ENCODE measurements at places on chromosomes 5 and 9.

GRCh38 chr5:173640156-173640804 is 23.8 kb upstream of the BOD1 start:
- DNase-seq = no peak

DNA sequence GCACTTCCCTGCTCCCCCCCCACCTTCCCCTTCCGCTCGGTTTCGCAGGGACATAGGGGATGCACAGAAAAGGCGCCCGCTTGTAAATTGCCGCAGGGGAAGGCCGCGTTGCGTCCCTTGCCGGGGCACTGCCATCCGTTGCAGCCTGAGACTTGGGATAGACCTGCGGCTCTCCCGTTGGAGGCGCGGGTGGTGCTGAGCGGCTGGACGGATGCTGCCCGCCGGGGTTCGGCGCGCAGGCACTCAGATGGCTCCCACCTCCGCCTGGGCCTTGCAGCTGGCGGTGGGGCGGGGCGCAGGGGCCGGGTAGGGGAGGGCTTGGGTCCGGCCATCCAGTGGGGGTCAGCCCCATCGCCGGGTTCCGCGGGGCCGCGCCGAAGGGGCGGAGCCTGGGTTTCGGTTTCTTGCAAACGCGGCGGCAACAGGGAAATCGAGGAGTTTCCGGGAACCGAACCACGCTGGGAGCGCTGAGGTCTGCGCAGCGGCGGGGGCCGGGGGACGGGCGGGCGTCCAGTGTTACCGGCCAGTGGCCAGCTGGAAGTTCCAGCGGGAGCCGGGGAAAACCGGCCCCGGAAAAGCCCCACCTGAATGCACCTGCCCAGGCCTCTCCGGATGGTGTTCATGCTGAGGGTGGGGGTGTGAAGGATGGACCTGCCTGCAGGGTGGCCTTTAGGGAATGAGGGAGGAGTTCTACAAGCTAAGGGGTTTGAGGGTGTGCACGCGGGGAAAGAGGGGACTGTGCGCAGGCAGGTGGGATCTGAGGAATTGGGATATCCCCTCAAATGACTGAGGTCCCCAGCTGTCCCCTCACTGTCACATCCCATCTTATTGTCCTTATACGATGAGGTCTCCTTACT is 6.3 kb upstream of the IRF1 start:
- DNase-seq = peak; percentile 77

DNA sequence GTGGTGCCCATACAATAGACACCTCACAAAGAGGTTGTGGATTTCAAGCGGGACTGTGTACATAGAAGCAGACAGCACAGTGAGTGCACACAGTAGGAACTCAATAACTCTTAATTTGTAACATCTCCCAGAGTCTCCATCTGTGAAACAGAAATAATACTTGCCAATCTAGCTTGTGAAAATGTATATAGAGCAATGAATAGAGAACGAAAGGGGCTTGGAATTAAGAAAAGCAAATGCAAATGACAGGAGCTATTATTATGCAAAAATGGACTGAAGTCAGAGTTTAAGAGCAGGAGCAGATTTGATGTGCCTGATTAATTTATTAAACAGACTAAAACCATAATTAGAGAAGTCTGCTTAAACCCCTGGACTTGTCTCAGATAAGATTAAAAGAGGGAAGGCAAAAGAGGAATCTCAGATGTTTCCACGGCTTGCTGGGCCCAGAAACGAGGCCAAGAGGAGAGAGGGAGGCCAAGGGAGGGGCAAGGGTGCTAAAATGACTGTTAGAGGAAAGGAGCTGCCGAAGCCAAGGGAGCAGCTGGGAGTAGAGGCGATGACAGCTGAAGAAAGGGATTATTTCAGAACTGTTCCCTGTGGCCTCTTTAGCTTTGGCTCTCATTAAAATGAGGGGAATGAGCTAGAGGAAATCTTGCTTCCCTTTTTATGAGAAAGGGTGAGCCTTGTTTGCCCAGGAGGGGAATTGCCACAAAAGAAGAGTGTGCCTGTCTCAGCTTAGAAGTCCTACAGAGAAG is 72.1 kb downstream of the FEM1C start:
- no peak for DNase-seq

DNA sequence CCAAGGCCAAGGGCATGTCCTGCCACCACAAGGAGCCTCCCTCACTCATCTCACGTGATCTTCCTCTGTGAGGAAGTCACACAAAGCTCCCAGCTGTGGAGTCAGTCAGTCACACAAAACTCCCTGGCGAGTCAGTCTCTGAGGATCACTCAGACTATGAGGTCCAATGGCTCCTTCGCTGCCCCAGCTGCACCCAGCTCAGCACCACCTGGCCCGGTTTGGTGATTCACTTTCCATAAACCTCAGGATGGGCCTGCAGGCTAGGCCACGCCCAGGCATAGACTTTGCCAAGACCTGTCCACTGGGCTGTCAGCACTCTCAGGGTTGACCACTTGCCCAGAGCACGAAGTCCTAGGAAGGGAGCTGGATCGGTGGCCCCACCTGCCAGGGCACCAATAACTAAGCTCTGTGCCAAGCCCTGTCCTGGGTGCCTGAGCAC is 233.8 kb downstream of the HSPA4 start:
- DNase-seq = no peak

DNA sequence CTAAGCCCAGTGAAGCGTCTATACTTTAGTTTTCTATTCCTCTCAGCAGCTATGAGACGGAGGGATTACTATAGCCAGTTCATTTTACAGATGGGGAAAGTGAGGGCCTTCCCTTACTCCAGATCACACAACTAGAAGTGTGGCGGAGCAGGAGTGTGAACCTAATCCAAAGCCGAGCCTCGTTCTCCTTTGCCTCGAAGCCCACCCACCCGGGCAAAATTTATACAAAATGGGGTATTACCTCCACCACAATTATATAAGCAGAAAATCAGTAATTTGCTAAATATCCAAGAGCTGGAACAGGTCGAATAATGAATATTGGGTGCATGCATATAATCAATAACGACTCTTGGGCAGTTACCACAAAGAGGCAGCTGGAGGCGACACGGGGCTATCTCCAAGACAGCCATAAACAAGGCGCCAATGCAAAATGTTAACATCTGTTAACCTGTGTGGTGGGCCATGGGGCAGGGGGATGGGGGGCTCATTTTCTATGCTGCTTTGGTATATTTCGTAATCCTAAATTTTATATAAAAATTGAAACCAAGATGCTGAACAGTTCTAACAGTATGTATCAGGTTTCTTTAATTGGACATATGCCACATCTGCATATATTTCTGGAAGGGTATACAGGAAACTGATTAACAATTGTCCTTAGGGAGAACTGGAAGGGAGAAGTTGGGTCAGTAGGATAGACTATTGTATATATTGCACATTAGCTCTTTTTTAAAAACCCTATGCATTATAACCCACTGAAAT is 1.2 kb upstream of the RNF44 start:
- no peak for DNase-seq

- no peak for DNase-seq
Observed at GRCh38 chr5:156922207-156922792, 40.7 kb downstream of the TIMD4 start.

DNA sequence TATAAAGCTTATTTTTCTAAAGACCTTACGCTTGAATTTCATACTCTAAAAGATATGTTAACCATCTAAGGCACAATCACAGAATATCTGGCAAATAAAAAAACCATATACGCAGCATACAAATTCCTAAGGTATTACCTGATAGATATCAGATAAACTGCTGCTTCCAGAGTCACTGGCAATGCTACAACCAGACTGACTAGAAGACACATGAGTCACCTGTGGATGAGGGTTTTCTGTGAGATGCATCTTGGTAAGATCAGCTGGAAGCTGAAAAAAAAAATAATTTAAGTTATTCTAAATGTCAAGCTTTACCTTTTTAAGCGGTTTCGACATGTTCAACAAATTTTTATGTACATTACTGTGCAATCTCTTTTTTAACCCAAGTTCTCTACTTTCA is 113.8 kb downstream of the RAPGEF6 start:
- DNase-seq = no peak

- no peak for DNase-seq
Observed at GRCh38 chr5:30749971-30750370, 443.5 kb upstream of the CDH6 start.

- no peak for DNase-seq
Observed at GRCh38 chr9:68536876-68537615, 3.6 kb downstream of the TMEM252 start.

GRCh38 chr9:19495186-19496028 is 86.6 kb downstream of the ACER2 start:
- DNase-seq = no peak

DNA sequence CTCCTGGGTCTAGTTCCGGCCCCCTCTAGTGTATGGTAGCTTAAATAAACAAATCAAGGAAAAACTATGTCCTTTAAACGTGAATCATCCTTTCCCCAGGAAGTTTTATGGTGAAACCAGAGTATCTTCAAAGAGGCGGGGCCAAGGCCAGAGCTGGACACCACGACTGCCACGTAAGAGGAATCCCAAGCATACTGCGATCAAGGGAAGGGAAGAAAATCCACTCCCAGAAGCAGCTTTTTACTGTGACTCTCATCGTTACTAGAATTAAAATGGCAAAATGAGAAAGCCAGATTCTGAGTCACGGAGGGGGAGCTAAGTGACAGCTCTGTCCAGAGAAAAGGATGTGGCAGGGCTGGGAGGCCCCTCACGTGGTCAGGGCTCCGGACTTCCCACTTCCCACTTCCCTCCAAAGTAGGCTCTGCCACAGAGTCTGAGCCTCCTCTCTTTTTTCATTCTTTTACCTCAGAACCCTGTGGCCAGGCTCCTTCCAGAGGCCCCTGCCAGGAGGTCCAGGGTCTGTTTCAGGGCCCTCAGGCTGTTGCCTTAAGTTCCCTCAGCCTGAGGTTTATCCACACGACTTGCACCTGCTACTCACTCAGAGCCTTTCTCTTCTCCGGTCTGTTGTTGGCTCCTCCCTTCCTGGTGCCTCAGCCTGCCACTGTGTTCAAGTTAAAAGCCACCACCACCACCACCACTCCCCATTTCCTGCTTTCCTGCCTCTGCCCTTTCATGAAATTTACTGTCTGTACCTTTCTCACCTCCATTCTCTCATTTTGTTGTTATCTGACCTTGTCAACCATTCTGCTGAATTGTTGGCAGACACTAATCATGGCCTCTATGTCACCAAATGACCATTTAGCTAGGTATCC is 1.4 kb upstream of the GLRX start:
- DNase-seq = no peak

GRCh38 chr5:34455098-34455497 is 201.0 kb upstream of the RAI14 start:
- DNase-seq = no peak

DNA sequence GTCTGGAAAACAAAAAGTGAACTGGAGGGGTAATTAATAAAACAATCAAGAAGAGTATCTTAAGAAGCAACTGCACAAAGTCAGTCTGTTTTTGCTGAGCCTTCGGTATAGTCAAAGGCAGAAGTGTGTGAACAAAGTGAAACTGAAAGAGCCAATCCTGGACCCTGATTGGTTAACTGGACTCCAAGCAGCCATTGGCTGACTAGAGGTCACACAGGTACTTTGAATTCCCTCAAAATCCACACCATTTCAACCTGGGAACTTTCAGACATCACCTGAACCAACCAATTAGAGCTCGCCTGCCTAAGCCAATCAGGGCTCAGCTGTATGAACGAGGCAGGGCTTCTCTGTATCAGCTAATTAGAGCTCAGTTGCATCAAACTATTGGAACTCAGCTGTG is 286.7 kb downstream of the TLE4 start:
- peak; percentile 61 for DNase-seq

DNA sequence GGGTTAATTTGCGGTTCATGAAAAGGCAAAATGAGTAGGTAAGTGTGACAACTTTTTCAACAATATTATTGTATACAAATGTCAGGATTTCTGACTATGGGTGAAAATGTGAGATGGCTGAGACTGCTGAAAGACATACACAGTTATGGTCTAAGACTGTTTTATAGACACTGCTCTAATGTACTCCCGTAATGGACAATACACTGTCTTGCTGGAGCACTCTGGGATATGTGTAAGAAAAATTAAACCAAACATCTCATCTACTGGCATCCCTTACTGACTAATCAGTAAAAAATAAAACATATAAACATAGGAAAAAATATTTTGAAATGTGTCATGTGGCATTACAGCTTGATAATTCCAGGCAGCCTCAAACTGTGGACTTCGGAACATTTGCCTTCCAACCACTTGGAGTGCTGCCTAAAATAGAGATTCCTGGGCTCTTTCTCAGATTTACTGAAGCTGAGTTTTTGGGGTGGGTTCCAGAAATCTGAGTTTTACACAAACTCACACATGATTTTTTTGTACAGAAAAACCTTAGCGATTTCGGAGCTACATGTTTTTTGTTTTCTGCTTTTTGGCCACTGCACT is 233.9 kb upstream of the TBCA start:
- no peak for DNase-seq

GRCh38 chr9:73194284-73194683 is 42.6 kb downstream of the ANXA1 start:
- no peak for DNase-seq

DNA sequence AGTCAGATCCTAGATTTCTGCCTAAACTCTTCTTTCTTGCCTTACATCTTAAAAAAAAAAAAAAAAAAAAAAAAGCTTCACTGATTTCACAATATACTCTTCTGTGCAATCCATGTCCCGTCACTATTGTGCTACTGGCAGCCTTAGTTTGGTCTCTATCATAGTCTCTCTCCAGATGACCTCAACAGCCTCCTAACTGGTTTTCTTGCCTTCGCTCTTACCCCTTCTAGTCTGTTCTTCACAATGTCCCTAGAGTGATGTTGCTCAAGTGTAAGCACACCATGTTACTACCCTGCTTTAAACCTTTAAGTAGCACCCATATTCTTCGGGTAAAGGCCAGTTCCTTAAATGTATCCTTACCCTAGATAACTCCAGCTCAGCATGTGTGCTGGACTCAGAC is 25.8 kb downstream of the CD180 start:
- DNase-seq = no peak

GRCh38 chr9:112831969-112832368 is 58.7 kb downstream of the SLC46A2 start:
- DNase-seq = peak; percentile 49

- no peak for DNase-seq
Observed at GRCh38 chr9:5783982-5784381, 48.9 kb downstream of the ERMP1 start.

DNA sequence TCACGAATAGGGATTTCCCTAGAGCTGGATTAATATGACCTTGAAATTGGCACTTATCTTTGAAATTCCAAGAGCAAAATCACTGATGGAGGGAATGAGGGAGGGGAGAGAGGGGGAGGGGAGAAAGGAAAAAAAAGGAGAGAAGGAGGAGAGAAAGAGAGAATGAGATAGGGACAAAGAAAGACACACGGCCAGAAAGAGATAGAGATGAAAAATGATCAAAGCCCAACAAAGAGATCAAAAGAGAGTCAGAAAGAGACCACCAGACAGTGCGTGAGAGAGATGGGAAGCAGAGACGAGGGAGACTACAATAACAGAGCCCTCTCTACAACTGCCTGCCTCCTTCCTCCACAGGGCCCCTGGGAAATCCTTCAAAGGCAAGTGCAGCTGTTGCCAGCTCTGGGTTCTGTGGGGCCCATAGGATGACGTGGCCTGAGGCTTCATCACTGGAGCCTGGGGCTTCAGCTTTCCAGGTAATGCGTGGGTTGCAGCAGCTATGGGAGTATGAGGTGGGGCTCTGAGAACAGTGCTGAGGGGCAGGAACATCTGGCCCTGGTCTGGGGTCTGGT is 58.3 kb upstream of the SHB start:
- DNase-seq = no peak

- no peak for DNase-seq
Observed at GRCh38 chr9:134131471-134132207, 4.2 kb upstream of the WDR5 start.

All from T47D (cell line).